ENCODE measurements at places on chromosomes 2 and 18. TPM values are rescaled to one million over a fixed set of nuclear protein-coding genes. Genes with fewer than 3 reads are reported as not detected.

Gene OST4
- total RNA-seq: 956 TPM

Gene WDR43
- total RNA-seq: 122 TPM

Gene GKN1
- not detected for total RNA-seq

Gene HAAO
- total RNA-seq: 0.47 TPM

Gene AOX1
- total RNA-seq: 3.2 TPM

Gene AFF3
- 0.08 TPM for total RNA-seq

All from smooth muscle cell of the coronary artery (primary cell).